ENCODE measurements at places on chromosomes 12 and 14.

GRCh38 chr12:62689042-62689839 is 222.6 kb downstream of the MON2 start:
- no peak for DNase-seq

DNA sequence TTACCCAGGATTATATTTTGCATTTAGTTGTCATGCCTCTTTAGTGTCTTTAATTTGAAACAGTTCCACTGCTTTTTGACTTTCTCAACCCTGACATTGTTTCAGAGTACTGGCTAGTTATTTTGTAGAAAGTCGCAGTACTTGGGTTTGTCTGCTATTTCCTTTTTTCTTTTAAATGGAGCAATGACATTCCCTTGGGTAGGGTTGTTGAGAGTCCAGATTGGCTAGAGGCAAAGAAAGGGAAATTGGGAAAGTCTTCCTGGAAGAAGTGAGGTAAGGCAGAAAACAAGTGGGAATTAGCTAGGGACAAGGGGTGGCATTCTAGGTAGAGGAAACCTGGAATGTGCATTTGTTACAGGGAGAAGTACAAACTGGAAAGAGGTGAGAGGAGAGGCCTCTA is 245.9 kb downstream of the EMP1 start:
- no peak for DNase-seq

DNA sequence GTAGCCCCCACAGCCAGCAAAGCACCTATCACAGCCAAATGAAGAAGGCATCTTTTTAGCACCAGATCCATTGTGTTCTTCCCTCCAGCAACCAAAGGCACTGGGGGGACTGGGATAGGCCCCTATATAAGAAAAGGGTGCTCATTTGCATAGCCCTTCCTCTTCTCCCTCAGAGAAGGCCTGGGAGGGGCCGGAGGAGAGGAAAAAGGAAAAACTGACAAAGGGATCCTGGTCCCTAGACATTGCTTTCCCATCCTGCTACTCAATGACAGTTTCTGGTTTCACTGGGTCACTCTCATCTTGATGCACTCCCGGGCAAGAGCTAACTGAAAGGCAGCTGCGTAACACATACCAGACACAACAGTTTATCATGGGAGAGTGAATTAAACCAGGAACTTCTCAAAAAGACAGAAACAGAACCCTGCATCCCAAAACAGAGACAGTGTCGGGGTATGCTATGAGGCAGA is at the start of gene PMEL:
TSS of gene PMEL (minus strand) at position 102 of the 467 bp plus-strand sequence. CDS start at position 71, 31 bp downstream.
- no peak for DNase-seq

DNA sequence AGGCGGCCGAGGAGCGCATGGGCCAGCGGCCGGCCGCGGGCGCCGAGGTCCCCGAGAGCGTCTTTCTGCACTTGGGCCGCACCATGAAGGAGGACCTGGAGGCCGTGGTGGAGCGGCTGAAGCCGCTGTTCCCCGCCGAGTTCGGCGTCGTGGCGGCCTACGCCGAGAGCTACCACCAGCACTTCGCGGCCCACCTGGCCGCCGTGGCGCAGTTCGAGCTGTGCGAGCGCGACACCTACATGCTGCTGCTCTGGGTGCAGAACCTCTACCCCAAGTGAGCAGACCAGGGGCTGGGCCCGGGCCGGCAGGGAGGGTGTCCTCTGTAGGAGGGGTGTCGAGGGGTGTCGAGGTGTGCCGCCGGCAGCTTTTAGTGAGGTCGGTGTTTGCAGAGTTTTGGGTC is 4.1 kb downstream of the TNFAIP2 start:
- no peak for DNase-seq

DNA sequence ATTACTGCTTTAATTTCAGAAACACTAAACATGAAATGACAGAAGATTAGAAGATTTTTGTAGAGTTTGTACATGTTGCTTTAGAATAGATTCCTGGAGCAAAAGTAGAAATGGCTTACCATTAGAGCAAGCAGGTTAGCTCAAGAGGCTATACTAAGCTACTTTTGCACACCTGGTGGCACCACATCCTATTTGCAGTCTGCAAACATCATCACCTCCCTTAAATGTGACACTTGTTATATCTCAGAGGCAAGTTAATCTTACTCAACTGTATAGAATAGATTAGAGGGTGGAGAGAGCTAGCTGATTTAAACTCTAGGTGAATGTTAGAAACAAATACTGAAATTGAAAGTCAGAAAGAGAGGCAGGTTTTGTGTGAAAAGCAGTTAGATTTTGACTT is 30.7 kb upstream of the OR4E1 start:
- no peak for DNase-seq

All from pons (tissue), 1 donor.